ENCODE measurements at places on chromosomes 7 and 10.

GRCh38 chr10:101619983-101620382 lies 31.9 kb downstream of the DPCD start:
- DNase-seq = no peak

- DNase-seq = no peak
These were observed 62.4 kb downstream of the MICU1 start for GRCh38 chr10:72563327-72563932.

- DNase-seq = no peak
These were observed 24.2 kb downstream of the COL1A2 start for GRCh38 chr7:94418851-94419250.

GRCh38 chr7:88789480-88790064 lies 6.0 kb downstream of the TEX47 start:
- DNase-seq = no peak

GRCh38 chr7:66671034-66671433 lies 42.4 kb downstream of the KCTD7 start:
- no peak for DNase-seq

- no peak for DNase-seq
These were observed 11.1 kb downstream of the SYPL1 start for GRCh38 chr7:106100863-106101629.

DNA sequence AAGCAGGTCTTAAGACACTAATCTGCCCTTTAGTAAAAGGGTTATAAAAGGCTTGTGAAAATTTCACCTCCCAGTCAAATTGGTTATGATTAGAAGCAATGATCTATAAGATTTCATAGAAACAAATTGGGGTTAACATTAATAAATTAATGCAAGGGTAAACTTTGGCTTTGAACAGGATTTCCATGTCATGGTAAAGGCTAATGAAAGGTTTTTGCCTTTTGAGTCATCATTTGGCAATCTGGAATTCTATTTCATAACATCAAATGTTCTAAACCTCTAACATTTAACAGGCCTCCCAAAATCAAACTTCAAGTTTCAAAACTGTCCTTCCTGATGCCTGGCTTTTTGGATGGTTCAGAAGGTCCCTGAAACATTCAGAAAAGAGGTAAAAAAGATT lies 62.4 kb downstream of the COA1 start:
- DNase-seq = no peak

GRCh38 chr7:68893411-68893810 lies 704.9 kb upstream of the AUTS2 start:
- DNase-seq = no peak

GRCh38 chr10:101405001-101405400 lies 51.0 kb downstream of the BTRC start:
- no peak for DNase-seq

GRCh38 chr10:131929122-131929845 lies 28.5 kb downstream of the PPP2R2D start:
- DNase-seq = no peak

Measured in stimulated activated CD8-positive, alpha-beta memory T cell treated with anti-CD3 and anti-CD28 coated beads, Interleukin-2, amount 100 ng/mL, for 1 hour (primary cell).